ENCODE measurements at places on chromosomes 5 and 9. TPM values are rescaled to one million over a fixed set of nuclear protein-coding genes. Genes with fewer than 3 reads are reported as not detected.

PCDHB11 gene
- 0.65 TPM for total RNA-seq

PALM2AKAP2 gene
- total RNA-seq: under 0.01 TPM

NSMF gene
- total RNA-seq: 58.1 TPM

WDR31 gene
- total RNA-seq: 0.29 TPM

CDC25C gene
- 7.9 TPM for total RNA-seq

RASGEF1C gene
- total RNA-seq: not detected

OCLN gene
- total RNA-seq: 7.7 TPM

CARD6 gene
- 45.8 TPM for total RNA-seq

BAAT gene
- total RNA-seq: not detected

HRH2 gene
- total RNA-seq: under 0.01 TPM
